ENCODE measurements at places on chromosomes 5 and 9.

- DNase-seq = no peak
These were observed 34.7 kb downstream of the DIRAS2 start for GRCh38 chr9:90607701-90608516.

DNA sequence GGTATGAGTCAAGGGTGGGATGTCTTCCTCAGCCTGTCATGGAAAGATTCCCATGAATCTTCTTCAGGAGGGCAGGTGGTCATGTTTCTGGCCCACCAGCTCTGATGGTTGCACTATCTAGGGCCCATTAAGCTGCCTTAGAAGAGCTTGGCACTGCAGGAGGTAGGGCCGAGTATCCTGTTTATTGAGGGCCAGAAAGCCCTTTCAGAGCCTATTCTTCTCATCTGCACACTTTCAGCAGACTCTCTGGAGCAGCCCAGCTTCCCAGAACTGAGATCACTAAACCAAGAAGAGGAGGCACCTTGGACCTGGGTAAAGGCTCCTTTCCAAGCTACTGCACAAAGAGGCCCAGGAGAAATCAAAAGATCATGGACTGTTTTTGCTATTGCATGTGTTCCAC, 146.5 kb downstream of the MTX3 start:
- no peak for DNase-seq

GRCh38 chr5:142726188-142726731, 40.4 kb upstream of the FGF1 start:
- DNase-seq = peak; percentile 79

GRCh38 chr9:92807757-92808725, 43.4 kb upstream of the BICD2 start:
- DNase-seq = no peak

- DNase-seq = no peak
These were observed 372.8 kb upstream of the KLF4 start for GRCh38 chr9:107862323-107862722.

All from amniotic stem cell (primary cell).